ENCODE measurements at places on chromosomes 1 and 21.

DNA sequence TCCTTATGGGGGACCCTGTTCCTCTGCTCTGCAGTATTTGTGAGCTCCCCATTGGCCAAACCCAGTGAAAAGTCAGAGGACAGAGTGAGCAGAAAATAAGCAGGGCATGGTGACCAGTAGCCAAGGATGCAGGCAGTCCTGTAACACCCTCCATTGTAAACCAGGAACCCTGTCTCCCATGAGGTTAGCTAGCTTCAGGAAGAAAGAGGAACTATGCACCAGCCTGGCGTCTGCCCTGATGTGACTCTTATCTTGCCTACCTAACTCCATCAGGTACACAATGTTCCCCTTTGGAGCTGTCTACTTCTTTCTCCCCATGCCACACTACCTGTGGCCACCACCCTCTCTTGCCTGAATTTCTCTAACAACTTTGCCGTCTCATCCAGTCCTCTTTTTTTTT is 119.2 kb downstream of the LRIG2 start:
- DNase-seq, result no peak

GRCh38 chr1:206521127-206521526 is 13.8 kb downstream of the RASSF5 start:
- DNase-seq, result no peak

- DNase-seq, result no peak
Observed at GRCh38 chr1:14366091-14367018, 232.1 kb upstream of the KAZN start.

GRCh38 chr1:27133991-27134390 is 20.9 kb downstream of the SLC9A1 start:
- no peak for DNase-seq

DNA sequence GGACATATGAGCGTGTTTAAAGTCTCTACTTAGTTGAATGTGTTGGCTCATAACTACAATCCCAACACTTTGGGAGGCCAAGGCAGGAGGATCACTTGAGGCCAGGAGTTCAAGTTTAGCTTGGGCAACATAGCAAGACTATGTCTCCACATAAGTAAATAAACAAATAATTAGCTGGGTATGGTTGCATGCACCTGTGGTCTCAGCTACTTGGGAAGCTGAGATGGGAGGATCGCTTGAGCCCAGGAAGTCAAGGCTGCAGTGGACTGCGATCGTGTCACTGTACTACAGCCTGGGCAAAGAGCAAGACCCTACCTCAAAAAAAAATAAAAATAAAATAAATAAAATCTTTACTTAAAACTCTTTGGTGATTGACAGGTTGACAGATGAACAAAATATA is 13.0 kb upstream of the PDIK1L start:
- no peak for DNase-seq

DNA sequence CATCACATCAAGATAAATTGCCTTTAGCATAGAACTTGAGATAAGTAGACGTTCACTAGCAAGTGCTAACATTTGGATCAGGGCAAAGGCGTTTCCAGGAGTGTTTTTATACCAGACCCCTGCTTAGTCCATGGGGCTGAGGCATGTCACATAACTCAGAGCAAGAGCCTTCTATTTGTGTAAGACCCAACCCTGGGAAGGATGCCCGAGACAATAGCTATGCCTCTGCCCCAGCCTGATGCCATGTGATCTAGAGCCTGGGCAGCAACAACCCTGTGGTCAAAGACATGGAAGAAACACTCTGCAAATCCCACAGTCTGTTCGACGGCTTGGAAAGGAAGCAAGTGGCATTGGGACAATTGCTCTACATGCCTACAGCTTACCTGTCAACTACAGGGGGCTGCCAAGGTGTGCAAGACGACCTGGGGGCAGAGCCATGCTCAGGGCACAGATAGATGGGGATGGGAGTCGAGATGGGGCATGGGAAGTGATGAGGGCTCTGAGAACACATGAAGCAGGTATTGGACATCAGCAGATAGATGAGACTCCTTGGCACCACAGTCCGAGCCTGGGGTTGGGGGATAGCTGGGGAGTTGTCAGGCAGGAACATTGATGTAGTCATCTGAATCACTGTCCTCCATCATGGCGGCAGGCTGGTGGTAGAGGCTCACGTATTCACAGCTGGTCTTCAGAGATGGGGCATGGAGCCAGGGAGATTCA is 7.3 kb downstream of the IL24 start:
- no peak for DNase-seq

GRCh38 chr1:194723067-194723466 is 1536.7 kb upstream of the B3GALT2 start:
- no peak for DNase-seq

DNA sequence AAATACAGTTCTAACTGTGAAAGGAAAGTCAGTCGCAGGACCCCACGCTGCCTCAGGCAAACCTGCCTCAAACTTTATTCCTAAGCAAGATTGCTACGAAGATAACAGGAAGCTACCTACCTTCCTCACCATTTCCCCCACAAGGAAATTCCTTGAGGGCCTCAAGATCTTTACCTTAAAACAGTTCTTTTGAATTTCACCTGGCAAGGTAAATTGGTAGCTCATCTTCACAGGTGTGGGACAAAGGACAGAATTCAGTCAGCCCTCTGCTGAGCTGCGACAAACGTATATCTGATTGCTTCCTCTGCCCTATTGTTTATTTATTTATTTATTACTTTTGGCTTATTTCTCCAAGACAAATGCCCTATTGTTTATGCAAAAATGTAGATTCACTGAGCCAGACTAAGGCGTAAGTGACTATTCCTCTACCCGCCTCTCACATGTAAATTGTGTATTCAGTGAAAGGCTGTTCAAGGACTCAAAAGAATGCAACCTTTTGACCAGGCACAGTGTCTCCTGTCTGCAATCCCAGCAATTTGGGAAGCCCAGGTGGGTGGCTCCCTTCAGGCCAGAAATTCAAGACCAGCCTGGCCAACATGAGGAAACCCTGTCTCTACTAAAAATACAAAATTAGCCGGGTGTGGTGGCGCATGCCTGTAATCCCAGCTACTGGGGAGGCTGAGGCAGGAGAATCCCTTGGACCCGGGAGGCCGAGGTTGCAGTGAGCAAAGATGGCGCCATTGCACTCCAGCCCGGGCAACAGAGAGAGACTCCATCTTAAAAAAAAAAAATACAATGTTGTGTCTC is 17.3 kb upstream of the PKNOX1 start:
- no peak for DNase-seq

DNA sequence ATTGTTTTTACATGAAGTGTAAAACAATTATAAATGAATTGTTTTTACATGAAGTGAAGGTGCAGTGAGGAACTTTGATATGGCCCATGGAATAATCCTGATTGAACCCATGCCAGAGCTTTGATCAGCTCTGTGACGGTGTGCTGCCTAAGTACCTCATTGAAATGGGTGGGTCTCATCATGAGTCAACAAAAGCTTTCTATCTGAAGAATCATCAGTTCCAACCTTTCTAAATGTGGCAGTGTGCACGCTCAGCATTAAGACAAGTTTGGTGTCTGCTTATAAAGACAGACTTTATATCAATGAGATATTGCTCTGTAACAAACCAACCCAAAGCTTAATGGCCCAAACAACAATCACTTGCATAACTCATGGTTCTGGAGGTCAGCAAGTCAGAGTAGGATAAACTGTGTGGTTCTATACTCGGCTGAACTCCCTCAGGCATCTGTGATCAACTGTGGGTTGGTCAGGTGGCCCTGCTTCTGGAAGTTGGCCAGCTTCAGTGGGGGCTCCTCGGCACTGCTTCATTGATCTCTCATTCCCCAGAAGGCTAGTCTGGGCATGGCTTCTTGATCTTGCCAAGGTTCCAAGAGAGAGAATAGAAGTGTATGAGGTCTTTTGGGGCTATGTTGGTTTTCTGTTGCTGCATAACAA is 258.0 kb downstream of the LTN1 start:
- DNase-seq, result no peak

- DNase-seq, result no peak
Observed at GRCh38 chr1:206932177-206932576, 10.4 kb upstream of the FCMR start.

- no peak for DNase-seq
Observed at GRCh38 chr21:46100426-46100825, 2.5 kb downstream of the COL6A2 start.

- DNase-seq, result no peak
Observed at GRCh38 chr1:116502671-116503314, 68.0 kb downstream of the CD58 start.

- DNase-seq, result no peak
Observed at GRCh38 chr1:228937851-228938536, 202.7 kb downstream of the RHOU start.

DNA sequence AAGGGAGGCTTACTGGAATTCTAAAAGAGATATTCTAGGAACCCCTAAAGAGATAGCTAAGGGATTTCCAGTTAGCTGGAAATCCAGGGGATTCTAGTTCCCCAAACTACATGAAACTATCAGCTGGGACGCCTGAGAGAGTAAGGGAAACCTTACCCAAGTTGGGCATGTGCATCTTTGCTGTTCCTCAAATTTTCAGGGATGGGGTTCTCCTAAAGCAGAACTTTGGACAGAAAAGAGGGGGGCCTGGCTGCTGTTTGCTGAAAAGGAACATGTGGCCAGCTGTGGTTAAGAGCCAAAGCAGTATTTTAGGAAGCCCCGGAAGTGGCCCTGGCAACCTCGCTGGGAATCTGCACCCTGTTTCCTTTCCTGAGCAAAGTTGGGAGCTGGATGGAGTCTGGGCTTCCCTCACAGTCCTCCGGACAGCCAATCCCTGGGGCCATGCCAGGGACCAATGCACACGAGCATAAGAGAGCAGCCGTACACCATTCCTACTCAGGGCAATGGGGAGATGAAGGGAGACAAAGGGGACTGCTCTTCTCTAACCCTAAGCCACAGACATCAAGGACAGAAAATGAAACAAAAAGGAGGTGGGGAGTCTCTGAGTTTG is 154.3 kb downstream of the PLXNA2 start:
- DNase-seq, result no peak

- DNase-seq, result no peak
Observed at GRCh38 chr1:67350783-67351182, 43.1 kb downstream of the IL12RB2 start.

DNA sequence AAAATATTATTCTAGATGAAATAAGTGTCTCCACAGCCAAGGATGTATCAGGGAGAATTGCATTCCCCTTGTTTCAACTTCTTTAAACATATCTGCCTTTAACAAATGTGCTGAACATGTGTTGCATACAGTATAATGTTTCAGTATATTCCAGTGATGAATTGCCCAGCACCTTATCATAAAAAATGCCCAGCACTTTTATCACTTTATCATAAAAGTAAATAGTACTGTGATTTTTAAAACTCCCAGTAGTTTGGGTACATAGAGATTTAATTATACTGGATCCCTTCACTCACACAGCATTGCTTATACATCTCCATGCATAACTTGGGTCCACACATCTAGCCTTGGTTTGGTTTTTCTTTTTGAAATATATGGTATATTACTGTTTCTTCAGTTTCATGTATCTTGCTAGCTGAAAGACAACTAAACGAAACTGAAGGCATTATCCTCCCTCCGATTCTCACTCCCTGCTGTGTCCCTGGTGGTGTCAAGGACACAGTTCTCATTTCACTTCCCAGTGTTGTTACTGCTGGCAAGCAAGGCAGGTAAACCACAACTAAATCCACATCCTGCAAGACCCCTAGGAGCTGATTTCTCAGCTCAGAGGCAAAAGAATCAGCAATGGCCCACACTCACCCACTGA is 118.2 kb upstream of the SLC44A3 start:
- DNase-seq, result no peak

DNA sequence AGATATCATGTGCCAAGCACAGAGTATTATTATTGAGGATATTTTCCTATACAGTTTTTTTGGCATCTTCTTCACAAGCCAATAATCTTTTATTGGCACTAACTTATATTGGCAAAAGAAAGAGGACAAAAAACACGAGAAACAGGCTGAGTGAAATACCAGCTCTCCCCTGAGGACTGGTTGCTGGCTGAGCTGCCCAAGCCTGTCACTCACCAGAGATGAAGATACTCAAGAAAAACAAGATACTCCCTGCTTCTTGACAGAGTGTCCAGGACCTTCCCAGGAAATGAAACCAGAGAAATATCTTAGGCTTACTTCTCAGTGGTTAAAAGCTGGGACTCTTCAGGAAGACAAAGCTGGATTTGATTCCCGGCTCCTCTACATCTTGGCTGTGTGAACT is 35.9 kb upstream of the ATP1B1 start:
- DNase-seq, result no peak

- DNase-seq, result peak; percentile 45
Observed at GRCh38 chr1:169348383-169349036, 19.1 kb downstream of the NME7 start.

DNA sequence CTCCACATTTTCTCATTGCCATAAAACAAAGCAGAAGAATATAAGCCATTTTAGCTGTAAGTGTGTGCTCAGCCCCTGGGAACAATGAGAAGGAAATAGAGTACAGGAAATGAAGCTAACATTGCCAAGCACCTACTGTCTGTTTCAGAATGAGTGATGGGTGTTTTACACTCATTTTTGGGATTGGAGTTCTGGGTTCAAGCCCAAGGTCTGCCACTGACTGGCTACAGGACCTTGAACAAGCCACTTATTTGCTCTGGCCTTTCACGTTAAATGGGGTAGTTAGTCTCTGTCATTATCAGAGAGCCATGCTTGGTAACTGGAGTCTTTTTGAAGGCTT is 80.7 kb upstream of the KAZN start:
- DNase-seq, result no peak

DNA sequence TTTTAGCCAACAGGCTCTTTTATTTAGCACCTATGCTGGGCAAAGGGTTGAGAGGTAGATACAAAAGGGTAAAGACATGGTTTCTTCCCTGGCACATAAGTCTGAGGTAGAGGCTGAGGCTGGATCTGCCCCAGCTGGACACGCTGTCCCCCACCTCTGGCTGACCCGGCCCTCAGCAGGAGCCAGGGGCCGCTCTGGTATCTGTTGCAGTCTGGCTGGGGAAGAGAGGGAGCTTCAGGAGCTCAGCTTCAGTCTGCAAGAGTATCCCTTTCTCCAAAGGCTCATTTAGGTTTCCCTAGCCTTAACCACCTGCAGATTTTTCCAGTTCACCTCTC is 14.2 kb downstream of the BLACAT1 start:
- DNase-seq, result no peak

DNA sequence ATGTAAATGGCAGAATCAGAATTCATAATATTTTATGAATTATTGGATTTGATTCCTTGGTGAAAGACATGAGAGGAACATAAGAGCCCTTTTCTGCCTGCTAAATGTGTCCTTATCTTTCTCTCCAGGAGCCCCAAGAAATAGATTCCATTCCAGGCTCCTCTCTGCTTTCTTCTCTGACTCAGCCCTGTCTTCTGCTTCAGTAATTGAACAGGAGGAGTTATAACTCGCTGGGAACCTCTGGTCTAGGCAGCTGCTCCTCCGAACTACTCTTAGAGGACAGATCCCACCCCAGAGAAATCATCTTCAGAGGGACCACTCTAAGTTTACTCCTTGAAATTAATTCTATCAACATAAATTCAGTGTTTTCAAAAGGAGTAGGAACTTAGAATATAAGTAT is 78.4 kb downstream of the RGS21 start:
- no peak for DNase-seq

- no peak for DNase-seq
Observed at GRCh38 chr1:64584479-64584878, 114.5 kb downstream of the CACHD1 start.

DNA sequence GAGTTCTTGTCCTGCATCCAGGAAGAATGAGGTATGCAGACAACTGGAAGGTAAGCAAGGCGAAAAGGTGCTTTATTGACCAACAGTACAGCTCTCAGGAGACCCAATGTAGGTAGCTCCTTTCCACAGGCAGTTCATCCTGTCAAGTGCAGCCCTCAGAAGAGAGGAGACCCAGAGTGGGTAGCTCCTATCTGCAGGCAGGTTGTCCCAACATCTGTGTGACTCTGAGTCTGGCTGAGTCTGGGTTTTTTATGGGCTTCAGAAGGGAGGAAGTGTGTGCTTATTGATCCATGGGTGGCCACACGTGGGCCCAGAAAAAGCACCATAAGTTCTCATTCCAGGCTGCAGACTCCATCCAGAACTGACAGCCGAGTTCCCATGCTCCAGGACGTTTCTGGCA is 34.0 kb downstream of the ZNF691 start:
- DNase-seq, result no peak
